Effector CD4-positive, alpha-beta T cell (primary cell): ENCODE measurements at places on chromosomes 1 and 21.

DNA sequence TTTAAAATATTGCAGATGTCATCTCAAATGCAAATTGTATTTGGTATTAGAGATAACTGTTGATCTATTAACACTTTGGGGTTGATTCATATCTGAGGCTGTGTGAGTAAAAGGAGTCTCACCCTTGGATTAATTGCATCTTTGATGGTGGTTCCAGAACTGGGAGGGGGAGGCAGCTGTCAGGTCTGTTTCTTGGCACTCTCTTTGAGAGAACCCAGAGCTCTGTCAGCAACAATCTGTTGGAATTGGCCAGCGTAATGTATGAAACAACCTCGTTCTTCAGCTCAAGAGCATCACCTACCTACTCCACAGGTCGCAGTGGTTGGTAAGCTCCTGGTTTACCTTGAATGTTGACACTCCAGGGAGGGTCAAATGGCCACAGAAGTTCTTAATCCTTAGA, 424.1 kb downstream of the CAMTA1 start:
- no peak for DNase-seq

DNA sequence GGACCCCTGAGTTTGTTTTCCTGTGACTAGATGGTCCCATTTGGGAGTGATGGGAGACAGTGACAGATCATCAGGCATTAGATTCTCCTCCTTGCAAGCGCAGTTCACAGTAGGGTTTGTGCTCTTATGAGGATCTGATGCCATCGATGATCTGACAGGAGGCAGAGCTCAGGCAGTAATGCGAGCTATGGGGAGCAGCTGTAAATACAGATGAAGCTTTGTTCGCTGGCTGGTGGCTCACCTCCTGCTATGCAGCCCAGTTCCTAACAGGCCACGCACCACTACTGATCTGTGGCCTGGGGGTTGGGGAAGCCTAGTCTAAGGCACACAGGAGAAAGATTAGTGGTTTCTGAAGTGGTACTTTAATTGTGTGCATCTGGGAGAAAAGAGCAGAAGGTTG, 7.1 kb upstream of the PLPP3 start:
- DNase-seq: no peak

GRCh38 chr1:207868251-207868773, 42.6 kb downstream of the CD34 start:
- DNase-seq: no peak

DNA sequence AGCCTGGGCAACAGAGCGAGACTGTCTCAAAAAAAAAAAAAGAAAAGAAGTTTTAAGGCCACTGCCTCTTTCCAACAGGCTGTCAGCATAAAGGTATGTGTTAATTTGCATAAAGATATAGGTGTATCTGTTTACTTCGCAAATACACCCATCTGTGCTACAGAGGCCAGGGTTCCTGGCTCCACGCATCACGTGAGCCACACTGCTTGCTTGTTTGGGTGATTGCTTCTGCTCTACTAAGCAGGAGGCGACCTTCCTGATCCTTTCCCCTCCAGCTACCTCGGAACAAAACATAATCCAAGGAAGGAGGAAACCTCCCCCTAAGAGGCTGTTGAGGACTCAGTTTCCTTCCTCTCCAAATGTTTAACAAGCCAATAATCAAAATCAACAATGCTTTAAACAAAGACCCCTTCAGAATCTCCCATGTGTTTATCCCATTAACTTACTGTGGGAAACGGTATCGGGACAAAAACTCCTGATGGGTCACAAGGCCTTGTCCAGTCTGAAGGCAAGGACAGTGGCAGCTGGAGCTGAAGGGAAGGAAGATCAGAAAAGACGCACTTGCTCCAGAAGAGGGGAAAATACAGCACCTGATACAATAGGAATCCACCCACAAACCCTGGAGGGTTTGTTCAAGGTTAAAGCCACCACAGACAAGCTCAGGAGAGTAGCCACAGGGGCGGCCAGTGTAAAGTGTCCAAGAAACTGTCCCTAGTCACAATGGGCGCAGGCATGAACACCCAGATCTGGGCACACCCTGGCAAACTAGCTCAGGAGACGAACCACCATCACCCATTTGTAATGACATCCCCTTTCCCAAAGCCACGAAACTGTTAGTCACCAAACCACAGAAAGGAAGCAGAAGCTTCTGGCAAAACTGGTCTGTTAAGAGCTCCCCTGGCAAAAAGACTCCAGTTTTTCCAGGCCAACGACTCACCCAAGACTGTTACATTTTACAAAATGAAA, 17.2 kb downstream of the CTNNBIP1 start:
- DNase-seq: no peak

- no peak for DNase-seq
Observed at GRCh38 chr1:155049651-155050559, 1.2 kb upstream of the ADAM15 start.

DNA sequence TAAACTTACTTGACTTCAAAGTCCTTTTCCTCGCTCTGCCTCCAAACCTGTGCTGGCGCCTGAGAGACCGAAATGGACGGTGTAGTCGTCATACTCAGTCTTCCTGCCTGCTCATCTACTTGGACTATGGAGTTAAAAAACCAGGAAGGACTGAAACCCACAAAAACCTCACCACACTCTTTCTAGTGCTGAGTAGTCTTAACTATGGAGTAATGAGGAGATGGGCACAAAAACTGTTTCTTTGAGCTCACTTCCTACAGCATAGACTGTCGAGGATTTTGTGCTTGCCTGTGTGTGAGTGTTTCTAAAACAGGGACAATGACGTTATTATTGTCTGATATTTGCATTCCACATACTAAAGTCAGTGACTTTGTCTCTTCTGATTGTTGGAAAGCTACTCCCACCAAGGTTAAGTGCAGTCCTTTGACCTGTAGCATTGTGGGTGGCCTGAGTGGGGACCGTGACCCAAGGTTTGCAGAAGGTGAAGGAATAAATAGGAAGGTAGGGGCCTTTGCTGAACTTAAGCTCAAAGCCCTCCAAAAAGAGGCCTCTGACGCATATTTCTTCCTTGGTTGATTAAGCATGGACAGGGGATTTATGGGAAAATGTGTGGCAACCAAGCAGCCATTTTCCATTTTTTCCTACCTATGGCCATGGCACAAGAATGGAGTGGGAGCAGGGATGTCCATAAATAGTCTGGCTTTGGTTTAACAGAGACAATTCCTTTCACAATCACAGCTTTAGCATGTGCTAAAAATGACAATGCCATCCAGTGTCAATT, 109.6 kb downstream of the ZBTB18 start:
- no peak for DNase-seq
